ENCODE measurements at places on chromosomes 5 and 9.

- DNase-seq: no peak
Measured at GRCh38 chr9:29751226-29751625, 2177.9 kb upstream of the C9orf72 start.

- DNase-seq: no peak
Measured at GRCh38 chr9:108816037-108816436, 39.7 kb downstream of the ACTL7B start.

DNA sequence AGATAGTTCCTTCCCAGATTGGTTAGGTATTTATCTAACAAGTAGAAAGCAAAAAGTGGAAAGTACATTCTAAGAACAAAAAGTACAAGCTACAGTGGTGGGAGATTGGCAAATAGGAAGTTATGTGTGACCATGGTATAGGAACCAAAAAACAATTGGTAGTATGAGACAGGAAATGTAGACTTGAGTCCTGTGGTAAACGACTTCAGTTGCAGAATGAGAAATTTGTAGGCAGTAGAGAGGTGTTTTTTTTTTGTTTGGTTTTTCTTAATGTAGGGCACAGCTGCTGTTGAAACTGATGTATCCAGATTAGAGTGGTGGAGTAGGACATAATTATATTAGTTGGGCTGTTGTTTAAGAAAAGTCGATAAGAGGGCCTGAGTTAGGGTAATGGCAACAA is 72.0 kb downstream of the CCNH start:
- no peak for DNase-seq

DNA sequence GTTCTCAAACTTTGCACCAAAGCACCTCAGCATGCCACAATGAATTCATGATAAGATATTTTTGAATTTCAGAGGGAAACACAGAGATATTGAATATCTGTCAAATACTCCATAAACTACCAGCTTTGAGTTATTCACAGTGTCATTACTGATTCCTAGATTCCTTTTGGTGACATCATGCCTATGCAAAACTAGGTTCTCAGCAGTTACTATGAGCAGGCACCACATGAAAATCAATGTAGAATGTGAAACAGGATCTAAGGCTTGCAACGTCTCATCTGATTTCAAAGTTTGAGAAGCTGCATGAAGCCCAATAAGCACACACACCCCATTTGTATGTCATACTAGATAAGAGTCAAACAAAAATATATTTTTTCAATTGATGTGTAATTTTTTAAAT is 426.5 kb downstream of the NR2F1-AS1 start:
- DNase-seq: no peak

DNA sequence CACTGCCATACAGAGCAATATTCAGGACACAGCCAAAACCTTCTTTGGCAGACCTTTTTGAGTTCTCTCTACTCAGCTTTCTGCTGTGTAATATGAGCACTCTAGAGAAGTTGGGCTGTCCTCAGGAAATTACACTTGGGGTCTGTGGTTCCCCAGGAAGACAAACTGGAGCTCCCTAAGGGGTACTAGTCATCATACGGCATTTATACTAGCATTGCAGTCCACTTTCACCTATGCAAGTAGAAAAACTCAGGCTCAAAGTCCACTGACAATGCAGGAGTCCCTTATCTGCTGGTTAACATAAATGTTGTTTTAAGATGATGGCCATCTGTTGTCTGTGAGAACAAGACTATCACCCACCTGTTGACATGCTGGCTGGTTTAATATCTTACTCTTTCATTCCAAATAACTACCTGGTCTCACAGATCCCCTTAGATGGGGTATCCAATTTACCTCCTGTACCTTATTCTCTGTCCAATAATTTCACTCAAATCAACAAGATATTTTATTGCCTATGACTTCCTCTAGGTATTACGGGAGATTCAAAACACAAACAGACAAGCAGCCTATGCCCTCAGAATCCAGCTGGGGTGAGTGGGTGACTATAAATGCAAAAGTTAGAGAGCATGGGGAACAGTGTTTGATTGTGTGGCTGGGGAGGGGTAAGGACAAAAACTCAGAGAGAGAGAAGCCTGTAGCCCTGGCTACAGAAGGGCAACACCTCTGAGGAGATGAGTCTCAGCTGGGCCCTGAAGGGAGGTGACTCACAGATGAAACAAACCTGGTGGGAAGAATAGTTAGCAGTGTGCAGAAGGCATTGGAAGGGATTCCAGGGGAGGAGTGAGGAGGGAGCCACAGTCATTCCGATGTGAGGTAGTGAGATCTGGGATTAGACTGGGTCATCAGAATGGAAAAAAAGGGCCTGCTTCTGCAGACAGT is 10.2 kb downstream of the DOCK8 start:
- peak; percentile 13 for DNase-seq

GRCh38 chr5:60260658-60261057 is 367.1 kb upstream of the PDE4D start:
- DNase-seq: no peak

GRCh38 chr9:106177216-106177615 is 482.9 kb downstream of the TMEM38B start:
- no peak for DNase-seq

DNA sequence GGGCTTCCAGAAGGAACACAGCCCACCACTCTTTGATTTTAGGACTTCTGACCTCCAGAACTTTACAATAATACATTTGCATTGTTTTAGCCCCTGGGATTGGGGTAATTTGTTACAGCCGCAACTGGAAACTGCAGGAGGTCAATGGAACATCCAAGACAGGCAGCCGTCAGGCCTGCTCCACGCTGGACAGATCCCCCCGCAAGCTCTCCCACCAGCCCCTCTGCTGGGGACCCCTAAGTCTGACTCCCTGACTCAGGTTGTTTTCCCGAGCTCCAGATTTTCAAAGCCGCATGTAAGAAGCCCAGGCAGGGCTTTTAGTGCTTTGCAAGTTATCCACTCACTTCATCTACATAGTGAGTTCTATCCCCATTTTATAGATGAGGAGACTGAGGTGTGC is 127.6 kb downstream of the PAX5 start:
- DNase-seq: no peak

- DNase-seq: no peak
Measured at GRCh38 chr9:118532592-118532991, 828.4 kb downstream of the TLR4 start.

DNA sequence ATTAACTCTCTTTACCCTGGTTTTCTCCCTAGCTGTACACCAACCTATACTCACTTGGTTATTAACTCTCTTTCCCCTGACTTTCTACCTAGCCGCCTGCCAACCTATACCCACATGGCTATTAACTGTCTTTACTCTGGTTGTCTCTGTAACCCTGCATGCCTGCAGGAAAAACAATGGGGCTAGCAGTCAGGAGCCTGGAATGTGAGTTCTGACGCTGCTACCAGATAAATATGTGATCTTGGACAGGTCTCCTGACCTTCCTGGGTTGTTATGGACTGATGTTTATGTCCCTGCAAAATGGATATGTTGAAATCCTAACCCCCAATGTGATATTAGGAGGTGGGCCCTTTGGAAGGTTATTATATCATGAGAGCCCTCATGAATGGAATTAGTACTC is 119.2 kb downstream of the SMARCA2 start:
- DNase-seq: no peak

DNA sequence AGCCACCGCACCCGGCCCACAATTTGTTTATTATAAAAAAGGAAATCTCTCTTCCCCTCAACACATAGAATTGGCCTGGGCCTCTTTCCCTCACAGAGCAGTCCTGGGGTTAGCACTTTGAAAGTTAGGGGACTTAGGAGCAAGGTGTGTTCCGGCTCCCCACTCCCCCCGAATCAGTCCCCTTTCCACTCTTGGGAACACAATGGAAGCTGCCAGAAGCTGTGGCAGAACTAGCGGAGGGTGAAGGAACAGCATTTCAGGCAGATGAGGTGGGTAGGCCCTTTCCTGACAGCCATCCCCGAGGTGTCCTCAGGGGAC is 16.4 kb upstream of the C5orf47 start:
- DNase-seq: no peak

GRCh38 chr9:89513837-89514236 is 15.9 kb upstream of the SEMA4D start:
- DNase-seq: no peak

DNA sequence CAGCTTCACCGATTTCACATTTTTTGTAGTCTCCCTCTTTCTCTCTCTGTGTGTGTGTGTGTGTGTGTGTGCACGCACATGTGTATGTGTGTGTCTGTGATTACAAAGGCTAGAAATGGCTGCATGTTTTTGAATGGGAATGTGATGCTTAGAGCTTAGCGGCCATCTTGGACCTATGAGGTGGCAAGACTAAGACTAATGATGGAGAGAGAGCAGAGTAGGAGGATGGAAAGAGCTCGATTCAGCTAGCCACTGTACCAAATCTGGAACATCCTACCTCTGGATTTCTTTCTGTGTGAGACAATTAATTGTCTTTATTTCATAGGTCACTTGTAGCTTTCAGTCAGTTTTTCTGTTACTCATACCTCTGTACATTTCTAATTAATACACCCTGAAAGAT is 205.1 kb downstream of the PCSK1 start:
- DNase-seq: no peak

GRCh38 chr5:159210846-159211245 is 1.5 kb upstream of the RNF145 start:
- no peak for DNase-seq

GRCh38 chr5:78858364-78858763 is 126.7 kb downstream of the ARSB start:
- DNase-seq: no peak

GRCh38 chr5:53480416-53481158 is at the start of gene FST:
Gene FST (plus strand): TSS chr5:53480629. CDS start chr5:53480792, 163 bp downstream.
- DNase-seq: no peak
